ENCODE measurements at places on chromosomes 4 and X.

GRCh38 chr4:174398728-174399127, 115.0 kb downstream of the CEP44 start:
- DNase-seq = peak; percentile 89

- no peak for DNase-seq
Measured at GRCh38 chrX:125791787-125792186, 374.3 kb downstream of the DCAF12L2 start.

GRCh38 chr4:15691346-15692135, 9.9 kb downstream of the FAM200B start:
- DNase-seq = peak; percentile 97

DNA sequence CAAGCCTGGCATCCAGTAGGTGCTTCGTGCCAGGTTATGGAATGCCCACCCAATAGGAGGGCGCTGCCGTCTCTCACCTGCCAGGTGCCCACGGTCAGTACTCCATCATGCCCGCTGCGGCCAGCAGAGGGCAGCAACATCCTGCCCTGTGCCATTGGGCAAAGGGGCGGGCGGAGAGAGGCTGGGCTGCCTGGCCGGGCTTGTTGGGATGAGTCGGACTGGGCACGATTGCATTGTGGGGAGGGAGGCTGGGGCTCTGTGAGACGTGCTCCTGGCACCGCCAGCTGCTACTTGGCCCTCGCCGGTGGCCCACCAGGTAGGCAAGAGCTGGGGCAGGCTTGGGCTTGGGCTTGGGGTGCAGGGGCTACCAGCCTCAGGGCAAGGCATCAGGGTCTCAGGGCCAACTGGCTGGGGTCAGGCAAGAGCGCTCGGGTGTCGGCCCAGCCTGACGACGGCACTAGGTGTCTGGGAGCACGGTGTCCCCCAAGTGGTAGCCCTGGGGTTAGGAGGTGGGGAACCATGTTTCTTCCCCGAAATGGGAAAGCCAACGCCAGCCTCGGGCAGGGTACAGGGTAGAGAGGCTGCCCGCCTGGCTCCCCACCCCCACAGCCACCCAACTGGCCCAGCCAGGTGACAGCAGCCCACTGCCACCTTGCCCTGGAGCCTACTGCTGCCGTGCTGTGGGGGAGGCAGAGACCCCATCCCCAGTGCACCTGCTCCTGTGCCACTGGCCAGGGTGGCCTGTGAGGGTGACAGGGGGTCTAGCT, at the start of gene PLXNB3:
Gene PLXNB3 (plus strand): TSS at position 261 of the 767 bp plus-strand sequence. CDS start 1,287 bp downstream, outside the sequence.
- DNase-seq = peak; percentile 67

- no peak for DNase-seq
Measured at GRCh38 chr4:77501240-77501639, 104.4 kb upstream of the CXCL13 start.

DNA sequence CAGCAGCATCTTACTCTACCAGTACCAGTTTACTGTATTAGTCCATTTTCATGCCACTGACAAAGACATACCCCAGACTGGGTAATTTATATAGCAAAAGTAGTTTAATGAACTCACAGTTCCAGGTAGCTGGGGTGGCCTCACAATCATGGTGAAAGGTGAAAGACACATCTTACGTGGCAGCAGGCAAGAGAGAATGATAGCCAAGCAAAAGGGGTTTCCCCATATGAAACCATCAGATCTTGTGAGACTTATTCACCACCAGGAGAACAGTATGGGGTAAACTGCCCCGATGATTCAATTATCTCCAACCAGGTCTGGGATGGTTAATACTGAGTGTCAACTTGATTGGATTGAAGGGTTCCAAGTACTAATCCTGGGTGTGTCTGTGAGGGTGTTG, 69.3 kb downstream of the YIPF6 start:
- no peak for DNase-seq

DNA sequence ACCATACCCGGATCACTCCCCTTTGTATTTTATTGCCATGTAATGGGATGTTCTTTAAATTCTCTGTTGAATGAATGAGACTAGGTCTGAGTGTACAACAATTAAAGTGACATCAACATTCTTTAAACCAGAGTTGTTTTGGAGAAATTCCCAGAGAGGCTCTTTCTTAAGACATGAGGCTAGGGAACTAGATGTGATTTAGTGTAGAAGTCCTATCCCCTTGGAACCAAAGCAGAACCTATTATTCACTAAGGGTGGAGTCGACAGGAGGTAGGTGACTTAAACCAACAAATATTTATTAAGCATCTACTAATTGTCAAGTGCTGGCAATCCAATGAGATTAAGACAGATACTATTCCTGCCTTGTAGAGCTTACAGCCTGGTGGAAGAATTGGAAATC, 1.7 kb downstream of the EIF1AX start:
- peak; percentile 3 for DNase-seq

DNA sequence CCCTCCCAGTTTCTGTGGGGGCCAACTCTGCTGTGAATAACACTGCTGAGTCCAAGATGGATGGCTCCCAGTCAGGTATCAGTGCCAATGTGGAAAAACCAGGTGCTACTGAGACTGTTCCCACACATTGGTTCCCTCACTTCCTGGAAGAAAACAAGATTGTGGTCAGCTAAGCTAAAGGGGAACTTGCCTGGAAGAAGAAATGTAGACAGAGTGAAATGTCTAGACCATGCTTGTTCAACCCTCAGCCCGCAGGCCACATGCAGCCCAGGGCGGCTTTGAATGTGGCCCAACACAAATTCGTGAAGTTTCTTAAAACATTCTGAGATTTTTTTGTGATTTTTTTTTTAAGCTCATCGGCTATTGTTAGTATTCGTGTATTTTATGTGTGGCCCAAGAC, 28.6 kb upstream of the UTP14A start:
- no peak for DNase-seq

- DNase-seq = no peak
Measured at GRCh38 chr4:182140547-182140946, 102.7 kb upstream of the TENM3 start.

GRCh38 chr4:54058171-54058570, 6.2 kb downstream of the CHIC2 start:
- no peak for DNase-seq

DNA sequence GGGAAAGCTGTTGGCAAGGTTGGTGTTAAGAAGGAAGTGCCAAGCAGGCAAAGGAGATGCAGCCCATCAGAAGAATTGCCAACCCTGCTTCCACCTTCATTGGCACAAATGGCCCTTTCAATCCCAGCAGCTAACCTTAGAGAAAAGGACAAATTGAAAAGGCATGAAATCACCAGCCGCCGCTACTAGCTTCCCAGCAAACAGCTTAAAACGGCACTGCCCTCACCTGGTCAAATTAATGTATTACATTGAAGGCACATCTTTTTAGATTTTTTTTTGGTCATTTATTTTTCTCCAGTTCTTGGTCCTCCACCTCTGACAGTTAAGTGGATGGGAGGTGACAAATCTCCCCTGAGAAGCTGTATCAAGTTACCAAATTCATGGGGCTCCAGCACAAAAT, 51.0 kb upstream of the NHSL2 start:
- peak; percentile 16 for DNase-seq

GRCh38 chr4:83083925-83084475, 30.5 kb downstream of the PLAC8 start:
- no peak for DNase-seq

DNA sequence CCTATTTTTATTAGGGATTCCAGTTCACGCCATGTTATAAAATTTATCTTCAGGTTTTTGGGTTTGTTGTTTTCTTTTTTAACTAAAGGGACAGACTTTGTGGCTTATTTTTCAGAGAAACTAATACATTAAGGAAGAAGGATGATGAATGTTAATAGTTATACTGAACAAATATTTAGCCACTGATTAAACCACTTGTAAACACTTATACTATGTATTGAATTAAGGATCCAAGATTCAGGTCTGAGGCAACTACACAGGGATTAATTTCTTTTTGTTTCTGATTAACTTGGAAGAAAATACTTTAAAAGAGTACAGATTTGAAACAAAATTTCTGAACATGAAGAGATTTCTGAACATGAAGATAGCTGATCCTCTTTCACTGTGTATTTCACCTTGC, 82.8 kb upstream of the NAP1L5 start:
- no peak for DNase-seq

Data from LHCN-M2 (cell line).